ENCODE measurements at places on chromosomes 1 and 21.

DNA sequence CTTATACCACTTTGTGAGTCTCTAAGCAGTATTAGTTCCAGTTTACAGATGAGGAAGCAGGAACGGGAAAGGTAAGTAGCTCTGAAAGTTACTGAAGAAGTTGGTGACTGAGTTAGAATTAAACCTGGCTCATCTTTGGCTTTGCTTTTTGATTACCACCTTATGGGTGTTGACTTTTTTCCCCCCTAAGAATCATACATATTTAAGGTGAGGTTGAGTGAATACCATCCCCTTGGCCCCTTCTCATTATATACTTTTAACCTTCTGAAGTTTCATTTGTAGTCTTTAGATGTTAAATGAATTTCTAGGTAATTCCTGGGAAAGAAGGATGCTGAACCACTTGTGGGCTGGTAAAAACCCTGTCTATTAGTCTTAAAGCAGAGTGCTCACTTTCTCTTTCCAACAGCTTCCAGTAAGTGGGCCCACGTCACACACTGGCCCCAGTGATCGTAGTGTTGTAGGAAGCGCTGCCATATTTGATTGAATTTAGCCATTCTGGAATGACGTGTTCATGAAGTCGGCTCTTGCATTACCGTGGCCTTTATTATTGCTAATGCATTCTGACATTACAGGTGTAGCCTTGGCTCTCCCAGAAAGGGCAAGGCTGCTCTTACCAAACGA is 46.9 kb downstream of the PEX14 start:
- DNase-seq = no peak

DNA sequence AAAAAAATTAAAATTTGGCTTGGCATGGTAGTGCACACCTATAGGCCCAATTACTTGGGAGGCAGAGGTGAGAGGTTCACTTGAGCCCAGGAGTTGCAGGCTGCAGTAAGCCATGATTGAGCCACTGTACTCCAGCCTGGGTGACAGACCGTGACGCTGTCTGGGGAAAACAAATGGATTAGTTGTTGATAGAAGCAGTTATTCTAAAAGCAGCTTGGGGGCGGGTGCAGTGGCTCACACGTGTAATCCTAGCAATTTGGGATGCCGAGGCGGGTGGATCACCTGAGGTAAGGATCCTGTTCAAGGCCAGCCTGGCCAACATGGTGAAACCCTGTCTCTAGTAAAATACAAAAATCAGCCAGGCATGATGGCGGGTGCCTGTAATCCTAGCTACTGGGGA is 40.3 kb downstream of the KIF1B start:
- no peak for DNase-seq

DNA sequence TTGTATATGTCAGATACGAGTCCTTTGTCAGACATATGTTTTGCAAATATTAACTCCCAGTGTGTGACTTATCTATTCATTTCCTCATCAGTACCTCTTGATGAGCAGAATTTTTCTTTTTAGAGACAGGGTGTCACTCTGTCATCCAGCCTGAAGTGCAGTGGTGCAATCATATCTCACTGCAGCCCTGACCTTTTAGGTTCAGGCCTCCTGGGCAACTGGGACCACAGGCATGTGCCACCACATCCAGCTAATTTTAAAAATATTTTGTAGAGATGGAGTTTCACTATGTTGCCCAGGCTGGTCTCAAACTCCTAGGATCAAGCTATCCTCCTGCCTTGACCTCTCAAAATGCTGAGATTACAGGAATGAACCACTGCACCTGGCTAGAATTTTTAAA is 93.0 kb downstream of the HLCS start:
- no peak for DNase-seq

GRCh38 chr1:56330391-56331026 is 248.9 kb downstream of the PLPP3 start:
- DNase-seq = peak; percentile 20

GRCh38 chr1:2238361-2239012 is 10.4 kb downstream of the SKI start:
- no peak for DNase-seq

DNA sequence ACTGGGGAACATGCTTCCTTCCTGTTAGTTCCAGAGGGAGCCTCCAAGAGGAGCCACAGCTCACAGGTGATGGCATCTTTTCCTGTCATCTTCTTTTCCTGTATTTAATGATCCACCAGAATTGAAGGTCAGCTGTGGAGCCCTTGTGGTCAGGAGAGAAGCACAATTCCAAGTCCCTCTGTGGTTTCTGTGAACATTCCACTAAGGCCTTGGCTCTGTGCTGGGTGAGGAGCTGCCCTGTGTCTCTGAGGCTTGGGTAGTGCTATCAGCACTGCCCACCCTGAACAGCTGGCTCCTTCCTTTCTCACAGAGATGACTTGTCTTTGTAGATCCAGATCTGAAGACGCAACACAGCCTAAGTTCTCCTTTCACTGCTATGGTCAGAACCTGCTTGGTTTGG is 141.9 kb upstream of the MAP1LC3C start:
- DNase-seq = no peak

GRCh38 chr1:86448670-86449069 is 20.1 kb upstream of the CLCA1 start:
- no peak for DNase-seq

DNA sequence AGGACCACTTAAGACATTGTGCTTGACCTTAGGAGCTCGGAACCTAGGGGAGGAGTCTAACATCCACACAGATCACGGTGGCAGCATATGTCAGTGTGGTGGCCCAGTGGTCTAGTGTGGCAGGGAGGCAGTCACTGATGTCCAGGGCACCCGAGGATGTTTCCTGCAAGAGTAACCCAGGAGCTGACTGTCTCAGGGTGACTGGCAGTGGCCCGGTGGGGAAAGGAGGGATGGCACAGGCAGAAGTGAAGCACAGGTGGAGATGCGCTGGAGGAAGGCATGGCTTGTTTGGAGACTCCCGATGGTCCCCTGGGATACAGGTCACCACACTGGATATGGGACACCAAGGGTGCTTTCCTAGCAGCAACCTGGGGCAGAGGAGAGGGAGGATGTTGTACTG is 16.3 kb downstream of the CHIT1 start:
- no peak for DNase-seq

DNA sequence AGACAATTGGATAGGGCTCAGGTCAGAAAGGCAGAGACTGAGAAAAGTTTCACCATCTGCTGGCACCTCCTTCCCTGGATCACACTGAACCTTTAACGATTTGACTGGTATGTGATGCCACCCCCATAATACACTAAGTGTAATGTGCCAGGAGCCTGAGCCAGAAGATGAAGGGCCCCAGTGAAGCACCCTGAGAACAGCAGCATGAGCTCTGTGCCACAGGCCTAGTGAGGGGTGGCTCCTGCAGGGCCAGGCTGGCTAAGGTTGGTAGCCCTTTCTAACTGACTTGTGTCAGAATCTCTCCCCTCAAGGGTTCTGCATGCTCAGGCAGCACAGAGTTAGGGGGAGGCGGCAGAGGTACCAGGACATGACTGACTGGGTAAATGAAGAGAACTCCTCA is 38.9 kb downstream of the ARHGEF11 start:
- no peak for DNase-seq

DNA sequence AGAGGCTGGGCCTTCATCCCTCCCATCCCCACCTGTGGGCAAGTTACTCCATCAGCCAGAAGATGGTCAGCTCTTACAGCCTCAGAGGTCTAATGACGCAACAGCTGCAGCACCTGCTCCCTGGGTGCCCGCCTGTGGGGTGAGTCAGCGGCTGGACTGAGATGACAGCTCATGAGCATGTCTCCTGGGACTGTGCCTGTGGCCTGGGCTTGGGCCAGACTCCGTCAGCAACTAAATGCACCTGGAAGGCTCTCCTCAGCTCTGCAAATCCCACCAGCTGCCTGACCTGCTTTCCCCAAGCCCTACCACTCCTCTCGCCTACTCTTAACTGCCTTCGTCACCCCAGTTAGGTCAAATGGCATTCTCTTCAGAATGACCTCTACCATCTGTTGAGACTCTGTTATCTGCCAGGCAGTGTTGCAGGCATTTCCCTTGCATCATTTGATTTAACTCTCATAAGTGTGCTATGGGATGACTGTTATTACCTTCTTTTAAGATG is 47.7 kb downstream of the ETS2 start:
- DNase-seq = no peak

DNA sequence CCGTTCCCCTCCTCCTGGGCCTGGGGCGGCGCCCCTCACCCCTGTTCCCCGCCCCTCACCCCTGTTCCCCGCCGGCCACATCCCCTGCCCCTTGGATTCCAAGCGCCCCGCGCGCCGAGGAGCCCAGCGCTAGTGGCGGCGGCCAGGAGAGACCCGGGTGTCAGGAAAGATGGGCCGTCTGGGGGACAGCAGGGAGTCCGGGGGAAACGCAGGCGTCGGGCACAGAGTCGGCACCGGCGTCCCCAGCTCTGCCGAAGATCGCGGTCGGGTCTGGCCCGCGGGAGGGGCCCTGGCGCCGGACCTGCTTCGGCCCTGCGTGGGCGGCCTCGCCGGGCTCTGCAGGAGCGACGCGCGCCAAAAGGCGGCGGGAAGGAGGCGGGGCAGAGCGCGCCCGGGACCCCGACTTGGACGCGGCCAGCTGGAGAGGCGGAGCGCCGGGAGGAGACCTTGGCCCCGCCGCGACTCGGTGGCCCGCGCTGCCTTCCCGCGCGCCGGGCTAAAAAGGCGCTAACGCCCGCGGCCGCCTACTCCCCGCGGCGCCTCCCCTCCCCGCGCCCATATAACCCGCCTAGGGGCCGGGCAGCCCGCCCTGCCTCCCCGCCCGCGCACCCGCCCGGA is at the start of gene TP73:
Gene TP73 (plus strand): TSS at position 587 of the 618 bp plus-strand sequence. CDS start 29,850 bp downstream, outside the sequence.
- peak; percentile 88 for DNase-seq

DNA sequence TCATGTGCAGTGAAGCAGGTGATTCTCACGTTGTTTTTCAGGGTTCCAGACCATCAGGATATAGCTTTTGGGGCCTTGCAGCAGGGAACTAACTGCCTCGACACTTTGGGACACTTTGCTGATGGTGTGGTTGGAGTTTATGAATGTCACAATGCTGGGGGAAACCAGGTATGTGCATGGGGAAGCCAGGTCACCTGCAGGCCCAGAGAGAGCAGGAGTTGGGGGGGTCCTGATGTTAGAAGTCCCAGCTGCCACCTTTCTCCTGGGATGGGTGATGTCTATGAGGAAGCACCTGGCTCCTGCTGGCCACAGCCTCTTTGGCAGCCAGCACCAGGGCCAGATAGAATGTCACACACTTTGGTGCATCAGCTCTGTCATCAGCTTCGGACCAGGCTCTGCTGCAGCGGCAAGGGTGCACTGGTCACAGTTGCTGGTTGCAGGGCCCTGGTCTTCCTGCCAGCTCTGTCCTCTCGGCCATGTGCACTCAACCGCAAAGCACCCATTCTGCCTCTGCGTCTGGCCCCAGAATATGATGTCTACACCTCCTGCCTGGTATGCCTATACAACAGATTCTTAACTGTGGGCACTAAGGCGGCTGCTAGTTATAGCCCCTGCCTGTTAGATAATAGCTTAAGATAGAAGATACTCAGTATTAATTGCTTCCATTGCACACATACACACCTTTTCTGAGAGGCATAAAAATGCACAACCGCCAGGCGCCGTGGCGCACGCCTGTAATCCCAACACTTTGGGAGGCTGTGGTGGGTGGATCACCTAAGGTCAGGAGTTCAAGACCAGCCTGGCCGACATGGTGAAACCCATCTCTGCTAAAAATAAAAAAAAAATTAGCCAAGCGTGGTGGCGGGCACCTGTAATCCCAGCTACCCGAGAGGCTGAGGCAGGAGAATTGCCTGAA is 160.7 kb downstream of the PGBD5 start:
- DNase-seq = no peak

- peak; percentile 63 for DNase-seq
Measured at GRCh38 chr1:16017461-16018303, at the start of gene HSPB7. Gene HSPB7 (minus strand): TSS chr1:16018043. CDS start chr1:16017963, 80 bp downstream.

DNA sequence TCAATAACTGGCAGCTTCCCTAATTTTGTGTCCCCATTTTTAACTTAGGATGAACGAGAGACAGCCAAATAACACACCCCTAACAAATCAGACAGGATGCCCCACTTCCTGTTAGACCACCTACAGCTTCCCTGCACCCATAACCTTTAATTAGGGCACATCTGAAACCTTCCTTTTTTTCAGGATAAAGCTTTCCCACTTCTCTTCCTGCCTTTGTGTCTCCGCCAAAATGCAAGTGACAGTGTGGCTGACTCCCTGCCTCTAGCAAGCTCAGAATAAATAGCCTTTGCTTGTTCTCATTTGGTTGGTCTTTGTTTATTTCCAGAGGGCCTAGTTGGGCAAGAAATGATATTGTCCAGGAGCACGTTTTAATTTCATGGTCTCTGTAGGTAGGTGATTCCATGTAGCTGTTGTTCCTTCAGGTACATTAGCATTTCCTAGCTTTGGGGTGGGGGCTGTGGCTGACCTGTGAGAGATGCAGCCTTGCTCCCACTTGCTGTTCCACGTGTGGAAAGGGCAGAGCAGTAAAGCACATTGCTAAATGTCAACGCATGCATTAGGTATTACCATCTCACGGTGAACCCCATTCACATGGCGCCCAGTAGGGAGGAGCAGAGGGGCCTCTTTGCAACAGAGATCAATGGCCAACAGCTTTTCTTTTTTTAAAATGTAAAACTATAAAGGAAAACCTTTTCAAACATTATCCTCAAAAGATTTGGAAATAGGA is 154.9 kb downstream of the ST6GALNAC3 start:
- no peak for DNase-seq

DNA sequence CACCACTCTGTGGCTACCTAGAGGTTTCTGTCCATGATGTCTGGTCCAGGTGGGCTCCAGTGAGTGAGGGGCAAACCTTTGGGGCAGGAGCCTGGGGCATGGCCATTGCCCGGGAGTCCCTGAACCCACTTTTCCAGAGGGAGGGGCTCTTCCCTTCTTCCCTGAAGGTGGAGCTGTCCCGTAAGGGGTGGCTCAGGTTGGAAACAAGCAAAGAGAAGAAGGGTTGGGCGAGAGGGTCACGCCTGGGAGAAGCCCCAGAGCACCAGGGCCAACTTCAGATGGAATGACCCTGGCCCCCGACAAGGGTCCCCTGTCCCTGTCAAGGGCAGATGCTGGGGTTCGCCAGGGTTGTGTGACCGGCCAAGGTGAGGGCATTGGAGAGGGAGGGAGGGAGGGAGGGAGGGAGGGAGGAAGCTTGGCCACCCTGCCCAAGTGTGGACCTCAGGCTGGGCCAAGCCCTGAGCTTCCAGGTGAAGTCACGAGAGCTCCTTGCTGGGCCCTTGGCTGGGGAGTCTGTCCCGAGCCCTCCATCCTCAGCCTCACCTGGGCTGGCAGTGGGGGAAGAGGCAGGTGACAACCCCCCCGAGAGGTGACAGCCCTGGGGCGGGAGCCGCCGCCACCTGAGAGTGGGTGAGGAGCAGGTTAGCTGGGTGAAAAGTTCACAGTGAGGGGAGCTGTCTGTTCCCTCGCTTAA is 69.6 kb downstream of the DHRS3 start:
- no peak for DNase-seq

Measured in GM20000 (cell line).